ENCODE measurements at places on chromosomes 2 and 18.

DNA sequence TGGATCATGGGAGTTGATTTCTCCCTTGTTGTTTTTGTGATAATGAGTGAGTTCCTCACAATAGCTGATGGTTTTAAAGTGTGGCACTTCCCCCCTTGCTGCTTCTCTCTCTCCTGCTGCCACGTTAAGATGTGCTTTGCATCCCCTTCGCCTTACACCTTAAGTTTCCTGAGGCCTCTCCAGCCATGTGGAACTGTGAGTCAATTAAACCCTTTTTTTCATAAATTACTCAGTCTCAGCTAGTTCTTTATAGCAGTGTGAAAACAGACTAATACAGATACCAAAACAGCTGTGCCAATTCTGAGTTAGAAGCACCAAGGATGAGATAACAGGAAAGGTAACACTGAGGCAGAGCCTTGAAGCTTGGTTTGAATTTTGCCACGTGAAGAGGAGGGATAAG lies 44.7 kb downstream of the ITSN2 start:
- DNase-seq = no peak

- no peak for DNase-seq
Measured at GRCh38 chr2:62408241-62408677, 97.7 kb downstream of the TMEM17 start.

DNA sequence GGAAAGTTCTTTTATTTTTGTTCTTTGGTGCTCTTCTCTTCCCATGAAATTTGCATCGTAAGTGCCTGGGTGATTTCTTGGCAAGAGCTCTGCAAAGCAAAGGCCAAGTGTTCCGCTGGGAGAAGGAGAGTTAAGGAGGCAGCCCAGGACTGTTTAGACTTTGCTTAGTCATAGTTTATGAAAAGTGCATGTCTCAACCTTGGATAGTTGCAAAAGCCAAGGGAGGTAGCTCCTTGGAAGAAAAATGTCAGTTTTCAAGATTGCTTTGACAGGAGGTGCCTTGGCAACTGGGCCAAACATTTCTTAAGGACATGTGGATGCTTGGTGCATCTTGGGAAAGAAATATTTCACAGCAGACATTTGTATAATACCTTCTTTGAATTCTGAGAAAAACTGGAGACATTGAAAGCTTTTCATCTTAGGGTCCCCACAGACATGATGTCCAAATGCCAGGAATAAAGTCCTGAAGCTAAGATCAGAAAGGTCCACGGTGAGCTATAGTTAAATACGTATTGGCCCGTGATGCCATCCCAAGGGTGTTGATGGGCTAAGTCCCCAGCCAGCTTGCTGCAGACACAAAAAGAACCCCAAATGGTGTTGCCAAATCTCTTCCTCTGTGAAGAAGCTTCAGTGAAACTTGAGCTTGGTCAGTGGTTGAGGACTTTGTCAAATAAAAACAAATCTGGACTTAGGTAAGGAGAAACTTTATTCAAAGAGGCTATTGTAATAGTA lies 96.3 kb upstream of the THUMPD2 start:
- no peak for DNase-seq

DNA sequence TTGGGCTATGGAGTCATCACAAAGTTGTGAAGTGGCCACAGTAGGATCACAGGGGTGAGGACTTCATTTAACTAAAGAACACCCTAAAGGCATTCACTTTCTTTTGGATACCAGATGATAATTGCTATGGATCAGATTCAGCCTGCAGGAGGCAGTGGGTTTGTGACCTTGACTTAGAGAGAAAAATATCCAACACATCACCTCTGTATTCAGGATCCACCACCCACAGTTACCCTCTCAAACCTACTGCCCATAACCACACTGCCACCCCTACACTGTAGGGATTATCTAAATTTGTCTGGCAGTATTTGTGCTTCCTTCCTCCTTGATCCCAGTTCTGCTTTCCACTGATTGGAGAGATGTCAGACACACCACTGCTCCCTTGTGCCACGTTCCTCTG lies 269.4 kb downstream of the MYCN start:
- no peak for DNase-seq

GRCh38 chr18:48217258-48218250 lies 191.6 kb downstream of the ZBTB7C start:
- no peak for DNase-seq

DNA sequence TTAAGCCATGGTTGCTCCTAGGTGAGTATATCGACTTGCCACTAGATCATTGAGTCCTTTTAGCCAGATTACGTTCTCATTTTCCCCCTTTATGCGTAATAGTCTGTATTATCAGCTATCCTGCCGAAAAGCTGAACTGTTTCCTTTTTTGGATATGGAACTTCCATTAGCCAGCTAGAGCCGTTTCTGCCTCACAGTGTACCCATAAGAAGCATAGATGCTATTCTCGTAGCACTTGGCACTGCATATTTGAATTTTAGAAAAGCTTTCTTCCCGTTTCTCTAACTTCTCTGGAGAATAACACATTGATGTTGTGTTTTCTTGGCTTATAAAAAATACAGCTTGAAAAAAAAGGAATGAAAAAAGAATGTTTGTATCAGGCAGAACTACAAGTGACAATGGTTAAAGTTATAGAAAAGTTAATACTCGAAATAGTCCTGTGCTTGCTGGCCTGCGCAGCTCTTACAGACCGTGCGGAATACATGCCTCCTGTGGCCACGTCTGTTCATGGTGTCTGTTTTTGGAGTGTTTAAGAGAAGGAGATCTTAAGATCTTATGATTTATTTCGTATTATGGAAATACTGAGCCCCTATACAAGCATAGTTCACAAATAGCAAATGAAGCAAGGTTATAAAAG lies 710 bp downstream of the DUSP19 start:
- peak; percentile 44 for DNase-seq

- no peak for DNase-seq
Measured at GRCh38 chr18:78924301-78924700, 55.3 kb upstream of the SALL3 start.

Data from NCI-H1417 treated with DMSO at 0.1 percent for 48 hours (cell line).